CD4-positive, alpha-beta T cell (primary cell): ENCODE measurements at places on chromosomes 5 and 9. TPM values are rescaled to one million over a fixed set of nuclear protein-coding genes. Genes with fewer than 3 reads are reported as not detected.
A peak's percentile ranks its signal among the peaks of the same experiment; 100 is the strongest.

MOB3B gene
- total RNA-seq: 0.30 TPM

ARL15 gene
- 10.6 TPM for total RNA-seq

DNA sequence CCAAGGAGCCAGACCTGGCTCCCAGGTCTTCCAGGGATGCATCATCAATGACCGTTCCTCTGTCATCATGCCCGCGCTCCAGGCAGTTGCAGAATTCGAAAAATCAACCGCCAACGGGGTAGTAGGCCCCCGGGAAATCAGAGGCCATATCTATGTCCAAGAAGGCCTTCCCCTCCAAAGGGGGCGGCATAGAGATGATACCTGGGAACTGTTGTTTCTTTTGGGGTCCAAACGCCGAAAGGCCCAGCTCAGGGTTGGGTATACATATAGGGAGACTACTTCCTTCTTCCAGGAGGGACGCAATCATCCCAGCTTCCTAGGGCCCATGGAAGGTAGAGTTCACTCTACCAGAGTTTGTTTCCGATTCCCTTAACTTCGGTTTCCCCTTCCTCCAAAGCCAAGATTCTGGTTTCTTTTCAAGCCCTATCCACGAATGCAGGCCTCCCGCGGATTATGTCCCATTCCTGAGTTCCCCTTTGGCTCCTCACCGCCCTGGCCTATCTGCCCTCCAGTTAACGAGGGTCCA is 754 bp downstream of the DCAF12 start:
- peaks cover 48% of the 10 kb centered on the region for H3K4me1 ChIP-seq
- H3K27me3 ChIP-seq: no peaks in the 10 kb centered on the region
- peaks cover 20% of the 10 kb centered on the region for H3K36me3 ChIP-seq
- peak overlapping the region; percentile 86 for H3K27ac ChIP-seq
- no peak for DNase-seq
- H3K4me3 ChIP-seq: peak overlapping the region; percentile 86

DNA sequence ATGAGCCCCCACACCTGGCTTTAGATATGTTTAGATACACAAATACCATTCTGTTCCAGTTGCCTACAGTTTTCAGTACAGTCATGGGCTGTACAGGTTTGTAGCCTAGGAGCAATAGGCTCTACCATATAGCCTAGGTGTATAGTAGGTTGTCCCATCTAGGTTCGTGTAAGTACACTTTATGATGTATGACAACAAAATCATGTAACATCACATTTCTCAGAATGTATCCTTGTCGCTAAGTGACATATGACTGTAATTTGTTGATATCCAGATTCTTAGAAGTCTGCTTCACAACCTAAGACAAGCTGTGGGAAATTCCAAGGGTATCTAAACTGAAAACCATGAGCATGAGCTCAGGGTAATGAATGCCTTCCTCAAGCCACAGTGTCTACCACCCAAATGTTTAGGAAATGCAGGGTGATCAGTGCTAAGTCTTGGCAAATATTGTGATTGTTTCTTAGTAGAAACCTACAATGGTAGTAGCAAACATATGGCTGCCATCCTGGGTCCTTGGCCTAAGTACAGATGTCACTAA is 8.4 kb downstream of the ECM2 start:
- H3K4me1 ChIP-seq: no peaks in the 10 kb centered on the region
- no peak for DNase-seq
- H3K27me3 ChIP-seq: no peaks in the 10 kb centered on the region
- no peaks in the 10 kb centered on the region for H3K36me3 ChIP-seq
- no peak overlapping the region for H3K4me3 ChIP-seq

DNA sequence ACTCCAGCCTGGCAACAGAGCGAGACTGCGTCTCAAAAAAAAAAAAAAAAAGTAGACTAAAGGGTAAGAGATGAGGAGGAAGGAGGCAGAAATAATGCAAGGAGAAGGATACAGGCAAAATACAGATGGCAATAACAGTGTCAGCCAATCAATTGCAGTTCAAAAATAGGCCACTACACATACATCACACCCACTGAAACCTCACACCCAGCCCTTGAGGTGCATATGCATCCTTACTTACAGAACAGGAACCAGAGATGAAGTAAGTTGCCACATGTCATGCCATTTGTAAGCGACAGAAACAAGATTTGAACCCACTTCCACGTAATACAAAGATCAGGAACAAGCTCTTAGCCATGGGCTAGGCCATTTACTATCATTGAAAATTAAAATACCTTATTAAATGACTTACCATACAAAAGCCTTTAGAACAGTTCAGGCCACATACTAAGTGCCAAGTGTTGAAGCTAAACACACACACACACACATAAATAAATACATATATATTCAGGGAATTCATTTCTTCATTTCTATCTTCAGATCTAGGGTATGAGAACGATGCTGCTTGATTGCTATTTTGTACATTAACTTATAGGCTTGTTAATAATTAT is 98.4 kb downstream of the FNBP1 start:
- H3K36me3 ChIP-seq: peaks cover 43% of the 10 kb centered on the region
- peak overlapping the region; percentile 12 for H3K27ac ChIP-seq
- peaks cover 46% of the 10 kb centered on the region for H3K4me1 ChIP-seq
- no peak overlapping the region for H3K4me3 ChIP-seq

ARL14EPL gene
- not detected for total RNA-seq

SLC1A1 gene
- 0.11 TPM for total RNA-seq

GRCh38 chr9:3924145-3924544 is 375.7 kb downstream of the GLIS3 start:
- H3K27me3 ChIP-seq: no peaks in the 10 kb centered on the region
- no peak overlapping the region for H3K27ac ChIP-seq
- no peak for DNase-seq
- no peaks in the 10 kb centered on the region for H3K36me3 ChIP-seq
- H3K4me1 ChIP-seq: no peaks in the 10 kb centered on the region
- no peak overlapping the region for H3K4me3 ChIP-seq

- H3K27me3 ChIP-seq: no peaks in the 10 kb centered on the region
- H3K36me3 ChIP-seq: no peaks in the 10 kb centered on the region
- no peaks in the 10 kb centered on the region for H3K4me1 ChIP-seq
- no peak overlapping the region for H3K4me3 ChIP-seq
- DNase-seq: no peak
- H3K27ac ChIP-seq: no peak overlapping the region
These were observed 596.1 kb downstream of the IRX1 start for GRCh38 chr5:4191703-4192102.

- no peak overlapping the region for H3K4me3 ChIP-seq
- no peak for DNase-seq
- H3K27ac ChIP-seq: no peak overlapping the region
- H3K36me3 ChIP-seq: no peaks in the 10 kb centered on the region
These were observed 105.2 kb downstream of the ZNF608 start for GRCh38 chr5:124641154-124641792.

DNA sequence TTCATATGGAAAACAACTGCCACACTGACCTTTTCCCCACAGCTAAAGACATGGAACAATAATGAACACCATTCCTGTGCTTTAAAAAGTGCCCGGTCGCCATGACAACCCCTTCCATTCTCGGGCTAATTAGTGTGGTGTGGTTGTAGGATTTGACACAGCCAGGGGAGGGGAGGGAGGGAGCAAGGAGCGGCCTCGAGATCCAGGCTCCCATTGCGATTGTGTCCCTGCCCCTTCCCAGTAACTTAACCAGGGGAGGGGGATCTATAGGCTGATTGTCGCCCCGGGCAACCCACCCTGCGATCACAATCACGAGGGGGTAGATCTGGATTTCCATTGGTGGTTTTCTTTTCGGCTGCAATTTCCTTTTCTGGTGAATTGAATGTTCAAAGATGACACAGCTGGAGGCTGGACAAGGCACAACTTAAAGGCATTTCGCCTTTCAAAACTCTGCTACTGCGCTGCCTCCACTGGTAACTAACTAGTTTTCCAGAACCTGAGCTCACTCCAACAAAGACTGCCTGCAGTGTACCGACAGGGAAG is 96.7 kb upstream of the RETREG1 start:
- DNase-seq: no peak
- no peaks in the 10 kb centered on the region for H3K4me1 ChIP-seq
- no peaks in the 10 kb centered on the region for H3K36me3 ChIP-seq
- no peak overlapping the region for H3K27ac ChIP-seq
- H3K27me3 ChIP-seq: peaks cover 4% of the 10 kb centered on the region

UGT3A1 gene
- not detected for total RNA-seq

- peaks cover 5% of the 10 kb centered on the region for H3K27me3 ChIP-seq
- no peak overlapping the region for H3K27ac ChIP-seq
- H3K36me3 ChIP-seq: no peaks in the 10 kb centered on the region
- no peaks in the 10 kb centered on the region for H3K4me1 ChIP-seq
- no peak overlapping the region for H3K4me3 ChIP-seq
These were observed 87.1 kb downstream of the SPRY4 start for GRCh38 chr5:142237707-142238106.

DNA sequence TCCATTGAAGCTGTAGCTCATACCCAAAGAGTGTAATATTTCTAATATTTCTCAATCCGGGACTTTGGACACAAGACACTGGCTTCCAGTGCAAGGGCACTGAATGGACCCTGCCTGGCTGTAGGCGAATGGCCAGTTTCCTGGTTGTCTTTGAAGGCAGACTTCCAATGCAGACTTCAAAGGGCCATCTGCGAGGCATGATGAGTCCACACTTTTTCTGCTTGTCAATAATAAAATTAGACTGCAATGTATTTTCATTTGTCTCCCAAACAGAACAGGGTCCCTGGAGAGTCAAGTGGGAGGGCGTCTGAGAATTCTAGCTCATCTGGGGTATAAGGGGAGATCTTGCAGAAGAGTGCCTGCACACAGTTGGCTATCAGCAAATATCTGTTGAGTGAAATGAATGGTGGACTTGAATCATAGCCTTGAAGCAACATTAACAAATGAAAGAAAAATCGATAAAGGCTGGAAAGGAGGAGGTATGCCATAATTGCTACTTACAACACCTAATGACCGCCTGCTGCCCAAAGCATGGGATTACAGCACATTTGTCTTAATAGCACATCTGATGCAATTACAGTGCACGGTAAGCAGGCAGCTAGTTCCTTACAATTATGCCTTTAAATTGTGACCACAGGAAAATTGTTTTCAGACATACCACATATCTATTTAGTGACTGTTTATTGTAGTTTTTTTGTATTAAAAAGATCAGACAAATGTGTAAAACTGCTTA is 137.5 kb downstream of the ARHGEF28 start:
- DNase-seq: no peak
- H3K27me3 ChIP-seq: no peaks in the 10 kb centered on the region
- no peaks in the 10 kb centered on the region for H3K36me3 ChIP-seq
- no peak overlapping the region for H3K27ac ChIP-seq
- no peak overlapping the region for H3K4me3 ChIP-seq
- no peaks in the 10 kb centered on the region for H3K4me1 ChIP-seq

DNA sequence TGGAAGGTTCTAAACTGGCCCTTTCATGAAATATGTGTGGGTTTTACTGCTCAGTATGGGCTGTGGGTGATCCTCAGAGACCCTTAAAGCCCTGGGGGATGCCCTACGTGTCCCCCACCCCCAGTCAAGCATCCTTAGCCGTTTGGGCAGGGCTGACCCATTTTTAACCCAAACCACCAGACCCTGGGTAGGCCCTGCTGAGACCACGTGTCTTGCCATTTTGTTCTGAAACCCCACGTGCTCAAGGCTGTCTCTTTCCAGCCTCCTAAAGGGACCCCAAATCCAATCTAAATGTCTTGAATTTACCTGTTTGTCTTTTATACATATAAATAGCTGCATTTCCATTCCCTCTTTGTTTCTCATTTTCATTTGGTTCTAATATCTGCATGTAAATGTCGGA is 94.9 kb downstream of the PAX5 start:
- no peaks in the 10 kb centered on the region for H3K4me1 ChIP-seq
- no peak for DNase-seq
- no peak overlapping the region for H3K27ac ChIP-seq
- no peaks in the 10 kb centered on the region for H3K27me3 ChIP-seq

DNA sequence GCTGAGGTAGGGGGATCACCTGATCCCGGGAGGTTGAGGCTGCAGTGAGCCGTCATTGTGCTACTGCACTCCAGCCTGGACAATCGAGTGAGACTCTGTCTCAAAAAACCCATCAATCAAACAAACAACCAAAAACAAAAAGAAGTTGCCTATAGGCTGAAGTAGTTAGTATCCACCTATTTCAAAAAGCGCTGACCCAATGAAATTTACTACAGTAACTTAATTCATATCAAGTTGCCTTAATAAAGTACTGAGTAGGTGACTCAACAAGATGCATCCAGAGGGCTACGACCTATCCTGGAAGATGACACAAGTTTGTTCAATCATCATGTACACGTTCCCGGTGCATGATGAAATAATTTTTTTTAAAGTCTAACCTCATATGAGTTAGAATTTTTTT is 648.6 kb upstream of the DMAC1 start:
- no peak overlapping the region for H3K4me3 ChIP-seq
- no peaks in the 10 kb centered on the region for H3K36me3 ChIP-seq
- H3K4me1 ChIP-seq: no peaks in the 10 kb centered on the region

URM1 gene
- 28.8 TPM for total RNA-seq

DNA sequence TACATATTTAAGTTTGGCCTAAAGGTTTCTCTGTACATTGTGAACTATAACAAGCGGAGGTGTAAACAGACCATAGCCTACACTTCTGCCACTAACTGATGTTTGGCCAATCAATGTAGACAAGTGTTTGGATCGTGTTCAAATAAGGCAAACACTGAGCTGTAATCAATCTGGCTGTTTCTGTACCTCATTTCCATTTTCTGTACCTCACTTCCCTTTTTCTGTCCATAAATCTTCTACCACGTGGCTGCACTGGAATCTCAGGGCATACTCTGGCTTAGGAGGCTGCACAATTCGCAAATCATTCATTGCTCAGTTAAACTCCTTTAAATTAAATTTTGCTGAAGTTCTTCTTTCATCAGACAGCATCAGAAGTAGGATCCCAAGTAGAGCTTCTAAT is 140.9 kb downstream of the SLC25A46 start:
- H3K4me1 ChIP-seq: no peaks in the 10 kb centered on the region
- DNase-seq: no peak
- no peak overlapping the region for H3K4me3 ChIP-seq
- no peaks in the 10 kb centered on the region for H3K27me3 ChIP-seq
- no peaks in the 10 kb centered on the region for H3K36me3 ChIP-seq

DNA sequence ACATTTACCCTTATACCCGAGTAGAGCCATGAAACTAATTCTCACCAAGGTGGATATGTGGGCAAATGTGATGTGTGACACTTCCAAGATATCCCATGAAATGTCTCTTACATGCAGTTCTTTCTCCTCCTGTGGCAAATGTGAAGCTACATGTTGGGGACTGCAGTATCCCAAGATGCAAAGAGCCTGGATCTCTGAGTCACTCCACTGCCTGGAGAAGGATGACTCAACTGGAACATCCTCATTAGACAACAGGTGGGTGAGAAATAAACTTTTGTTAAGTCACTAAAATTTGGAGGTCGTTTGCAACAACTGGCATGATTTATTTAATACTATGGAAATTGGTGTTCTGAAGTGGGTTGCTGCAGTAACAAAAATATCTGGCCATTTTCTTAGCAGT is 36.5 kb upstream of the TENT4A start:
- H3K27ac ChIP-seq: no peak overlapping the region
- DNase-seq: no peak
- no peaks in the 10 kb centered on the region for H3K4me1 ChIP-seq
- no peaks in the 10 kb centered on the region for H3K27me3 ChIP-seq

- no peak overlapping the region for H3K4me3 ChIP-seq
- H3K36me3 ChIP-seq: peaks cover 34% of the 10 kb centered on the region
- H3K4me1 ChIP-seq: no peaks in the 10 kb centered on the region
- DNase-seq: no peak
- H3K27ac ChIP-seq: no peak overlapping the region
- H3K27me3 ChIP-seq: no peaks in the 10 kb centered on the region
These were observed 74.2 kb upstream of the SUSD1 start for GRCh38 chr9:112249277-112249676.
